Fibroblast of skin of left quadriceps (primary cell): ENCODE measurements at places on chromosomes 16 and 17.

DNA sequence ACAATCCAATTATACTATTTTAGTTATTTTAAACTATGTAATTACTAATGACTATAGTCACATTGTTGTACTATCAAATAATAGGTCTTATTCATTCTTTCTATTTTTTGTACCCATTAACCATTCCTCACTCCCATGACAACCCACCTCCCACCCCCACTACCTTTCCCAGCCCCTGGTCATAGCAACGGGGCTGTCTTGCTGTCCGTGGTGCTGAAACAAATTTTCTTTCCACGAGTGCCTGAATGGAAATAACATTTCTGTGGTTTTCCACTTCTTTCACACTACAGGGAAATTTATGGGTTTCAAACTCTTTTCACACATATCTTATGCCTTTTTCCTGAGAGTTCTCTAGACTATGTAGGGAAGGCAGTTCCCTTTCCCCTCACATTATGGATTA is 326.6 kb downstream of the PHKB start:
- no peak for DNase-seq

- no peak for DNase-seq
These were observed 141.7 kb upstream of the C17orf78 start for GRCh38 chr17:37234106-37234505.

- DNase-seq = no peak
These were observed 67.2 kb upstream of the CLEC3A start for GRCh38 chr16:77955127-77955526.

DNA sequence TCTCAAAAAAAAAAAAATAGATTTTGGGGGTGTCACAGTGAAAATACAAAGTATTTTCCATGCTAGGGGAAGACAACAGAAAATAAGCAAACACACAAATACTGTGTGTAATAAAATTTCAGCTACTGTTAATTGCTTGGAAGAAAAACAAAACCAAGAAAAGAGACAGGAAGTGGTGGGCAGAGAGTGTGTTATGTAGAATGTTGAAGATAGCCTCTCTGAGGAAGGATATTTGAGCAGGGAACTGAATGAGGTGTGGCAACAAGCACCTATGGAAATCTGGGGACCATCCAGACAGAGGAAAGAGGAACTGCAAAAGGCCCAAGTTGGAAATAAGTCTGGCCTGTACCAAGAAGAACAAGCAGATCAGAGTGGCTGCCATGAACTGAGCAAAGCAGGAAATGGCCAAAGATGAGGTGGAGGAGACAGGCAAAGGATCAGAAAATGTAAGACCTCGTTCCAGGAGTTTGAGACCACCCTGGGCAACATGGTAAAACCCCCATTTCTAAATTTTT is 7.8 kb upstream of the USP31 start:
- DNase-seq = no peak

- DNase-seq = no peak
These were observed 65.8 kb upstream of the GNG13 start for GRCh38 chr16:866252-866896.

DNA sequence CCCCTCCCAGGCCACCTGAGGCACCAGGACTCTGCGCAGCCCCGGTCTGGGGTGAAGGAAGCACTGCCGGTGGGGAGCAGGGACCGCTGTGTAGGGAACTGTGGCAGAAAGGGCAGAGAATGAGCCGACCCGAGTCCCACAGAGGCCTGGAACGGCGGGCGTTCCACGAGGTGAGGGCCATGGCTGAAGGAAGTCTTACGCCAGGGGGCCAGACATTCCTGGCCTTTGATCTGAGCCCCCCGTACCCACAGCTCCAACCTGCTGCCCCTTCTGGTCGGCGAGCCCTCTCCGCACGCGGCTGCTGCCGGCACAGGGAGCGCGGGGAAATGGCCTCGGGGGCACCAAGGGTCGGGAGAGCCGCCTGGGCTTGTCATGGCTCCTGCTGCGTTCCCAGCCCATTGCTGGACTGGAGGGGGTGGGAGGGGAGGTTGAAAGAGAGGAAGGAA is 1.4 kb upstream of the WNT3 start:
- no peak for DNase-seq

DNA sequence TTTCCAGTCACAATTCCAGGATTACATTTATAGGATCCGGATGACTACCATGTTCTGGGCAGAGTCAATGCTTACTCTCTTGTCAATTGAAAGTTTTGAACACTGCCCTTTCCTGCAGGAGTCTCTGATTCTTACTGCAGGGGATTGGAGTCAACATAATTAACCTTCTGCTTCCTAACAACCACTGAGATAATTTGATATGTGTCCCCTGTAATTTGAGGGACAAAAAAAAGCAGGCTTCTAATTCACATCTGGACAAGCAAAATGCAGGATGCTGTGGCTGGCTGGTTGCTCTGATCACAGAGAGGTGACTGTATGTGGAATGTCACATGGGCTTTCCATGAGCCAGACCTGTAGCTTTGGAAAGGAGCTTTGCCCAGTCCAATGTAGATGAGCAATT is 54.9 kb downstream of the PMP22 start:
- no peak for DNase-seq

DNA sequence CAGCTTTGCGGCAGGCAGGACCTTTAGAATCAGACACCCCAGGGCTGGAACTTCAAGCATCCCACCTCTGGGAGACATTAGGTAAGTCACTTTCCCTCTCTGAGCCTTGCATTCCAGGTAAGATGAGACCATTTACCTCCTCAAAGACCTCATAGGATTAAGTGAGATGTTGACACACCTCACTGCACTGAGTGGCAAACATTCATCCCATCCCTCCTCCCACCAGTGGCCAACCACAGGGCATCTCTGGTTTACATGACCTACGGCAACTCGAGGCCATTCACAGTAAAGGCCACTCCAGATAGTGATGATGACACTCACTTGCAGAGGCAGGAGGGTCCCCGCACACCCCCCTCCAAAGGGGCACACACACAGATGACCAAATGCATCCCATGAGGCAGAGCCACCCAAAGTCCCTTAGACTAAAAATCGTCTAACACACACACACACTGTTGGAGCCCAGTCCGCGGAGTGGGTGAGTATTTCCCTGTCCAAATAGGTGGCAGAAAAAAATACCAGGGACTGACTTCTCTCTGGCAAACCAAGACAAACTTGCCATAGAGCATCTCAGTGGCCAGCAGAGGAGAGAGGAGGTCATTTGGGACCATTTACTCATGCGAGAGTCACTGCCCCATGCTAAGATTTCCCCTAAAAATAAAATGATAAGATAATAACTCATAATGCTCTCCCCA is 454.9 kb downstream of the SOX9 start:
- no peak for DNase-seq

GRCh38 chr16:50598256-50598894 is 50.2 kb downstream of the NKD1 start:
- no peak for DNase-seq

GRCh38 chr16:83147244-83147643 is 520.5 kb downstream of the CDH13 start:
- DNase-seq = no peak

DNA sequence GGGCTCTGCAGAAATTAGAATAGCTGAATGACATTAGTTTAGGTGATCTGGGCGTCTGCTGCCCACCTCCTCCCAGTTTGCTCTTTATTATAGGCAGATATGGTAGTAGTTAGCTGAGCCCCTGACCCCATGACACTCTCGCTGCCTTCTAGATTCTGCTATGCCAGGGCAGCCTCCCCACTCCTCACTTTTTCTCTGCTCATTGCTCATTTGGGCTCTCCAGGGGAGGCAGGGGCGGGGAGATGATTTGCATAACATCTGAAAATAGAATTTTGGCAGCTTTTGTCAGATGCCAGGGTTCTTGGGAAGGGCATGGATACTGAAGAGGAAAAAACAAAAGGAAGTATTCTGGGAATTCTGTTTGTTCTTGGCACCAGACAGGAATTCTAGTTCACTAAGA is 78.0 kb upstream of the GAS7 start:
- DNase-seq = no peak

- peak; percentile 97 for DNase-seq
These were observed 13.9 kb upstream of the LPCAT2 start for GRCh38 chr16:55494994-55495421.

GRCh38 chr16:88966986-88967829 is 9.8 kb downstream of the CBFA2T3 start:
- DNase-seq = no peak

GRCh38 chr16:57743458-57743857 is 7.9 kb downstream of the KATNB1 start:
- no peak for DNase-seq

GRCh38 chr17:74565126-74565525 is 2.2 kb downstream of the CD300H start:
- no peak for DNase-seq
